ENCODE measurements at places on chromosomes 12 and 14.
A peak's percentile ranks its signal among the peaks of the same experiment; 100 is the strongest.

GRCh38 chr14:92362781-92363235 lies 39.8 kb downstream of the SLC24A4 start:
- DNase-seq, result no peak

GRCh38 chr12:116116650-116117424 lies 160.7 kb downstream of the MED13L start:
- DNase-seq, result no peak

- peak; percentile 72 for DNase-seq
These were observed at the start of gene OAS3 for GRCh38 chr12:112937741-112938719. OAS3 (plus strand) TSS chr12:112938474; CDS start chr12:112938531, 57 bp downstream.

GRCh38 chr14:55382483-55382882 lies 29.1 kb downstream of the ATG14 start:
- no peak for DNase-seq

GRCh38 chr14:78157494-78158437 lies 12.4 kb upstream of the NRXN3 start:
- no peak for DNase-seq

- no peak for DNase-seq
These were observed 260.9 kb downstream of the BMP4 start for GRCh38 chr14:53695692-53696214.

DNA sequence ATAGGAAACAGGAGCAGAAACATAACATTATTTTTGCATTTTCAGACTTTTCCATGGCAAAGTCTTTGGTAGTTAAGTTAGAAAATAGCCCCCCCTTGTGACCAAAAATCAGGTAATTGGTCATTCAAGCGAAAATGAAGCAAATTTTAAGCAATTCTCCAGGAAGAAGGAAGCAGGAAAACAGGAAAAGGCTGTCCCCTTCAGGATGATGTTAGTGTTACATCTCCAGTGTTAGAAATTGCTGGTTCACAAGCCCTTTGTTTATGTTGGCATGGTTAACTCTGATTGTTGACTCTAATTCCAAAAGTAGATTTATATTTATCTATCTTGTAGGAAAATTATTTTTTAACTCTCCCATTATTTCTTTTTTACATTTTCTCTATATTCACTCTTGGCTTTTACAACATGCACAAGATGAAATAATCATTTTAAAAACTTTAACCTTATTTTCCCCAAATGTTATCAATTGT lies 18.8 kb upstream of the GAS2L3 start:
- DNase-seq, result peak; percentile 28

- DNase-seq, result no peak
These were observed 25.8 kb downstream of the SLC39A9 start for GRCh38 chr14:69424149-69424923.

DNA sequence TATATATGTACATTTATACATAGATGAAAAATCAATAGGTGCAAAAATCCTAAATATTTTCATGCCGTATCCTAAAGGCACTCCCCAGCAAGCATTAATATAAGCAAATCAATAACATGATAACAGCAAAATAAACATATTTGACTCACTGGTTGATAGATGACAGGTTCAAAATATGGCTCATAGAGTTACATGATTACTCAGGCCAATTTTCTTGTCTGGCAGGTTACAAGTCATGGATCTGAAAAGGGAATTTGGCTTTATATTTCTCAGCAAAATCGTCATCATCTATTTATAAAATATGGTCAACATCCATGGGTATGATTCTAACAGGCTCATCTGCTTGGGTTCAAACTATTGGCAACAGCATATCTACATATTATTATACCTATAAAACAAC lies 34.9 kb upstream of the SYT1 start:
- DNase-seq, result no peak

- DNase-seq, result no peak
These were observed 324.6 kb downstream of the RAD51B start for GRCh38 chr14:68144051-68144681.

GRCh38 chr14:21169573-21169972 lies 13.7 kb upstream of the OR5AU1 start:
- no peak for DNase-seq

DNA sequence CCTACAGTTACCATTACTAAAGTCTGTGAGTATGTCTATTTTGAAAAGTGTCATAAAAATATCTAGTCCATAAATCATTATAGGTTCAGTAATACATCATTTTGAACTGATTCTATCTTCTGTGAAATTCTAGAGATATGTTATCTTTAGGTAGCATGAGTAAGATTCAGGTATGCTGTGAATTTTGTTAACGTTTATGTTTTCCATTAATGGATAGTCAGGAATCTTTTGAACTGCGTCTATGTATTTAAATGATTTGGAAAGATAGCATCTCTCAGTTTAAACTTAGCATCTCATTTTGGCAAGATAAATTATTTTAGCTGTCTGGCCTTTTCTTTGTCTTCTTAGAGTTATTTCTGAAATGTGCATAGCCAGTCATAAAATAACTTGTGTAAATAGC lies 8.3 kb downstream of the ALG10B start:
- no peak for DNase-seq

- DNase-seq, result no peak
These were observed 4.1 kb upstream of the CYP46A1 start for GRCh38 chr14:99679996-99680395.

GRCh38 chr14:55518391-55518790 lies 61.6 kb upstream of the KTN1 start:
- no peak for DNase-seq

DNA sequence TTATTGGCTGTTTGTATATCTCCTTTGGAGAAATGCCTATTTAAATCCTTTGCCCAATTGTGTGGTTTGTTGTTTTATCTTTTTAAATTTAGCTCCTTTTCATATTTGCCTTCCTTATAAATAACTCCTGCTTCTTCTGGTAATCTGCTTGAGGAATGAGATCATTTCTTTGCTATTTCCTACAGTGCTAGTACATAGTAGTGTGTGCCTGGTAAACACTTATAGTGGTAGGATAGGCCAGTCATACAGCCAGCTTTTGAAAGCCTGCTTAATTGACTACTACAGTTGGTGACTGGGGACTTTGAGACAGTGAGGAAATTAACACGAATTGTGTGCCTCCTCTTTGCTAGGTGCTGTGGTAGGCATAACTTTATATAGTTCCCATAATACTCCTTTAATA lies 68.7 kb downstream of the BORCS5 start:
- DNase-seq, result no peak

DNA sequence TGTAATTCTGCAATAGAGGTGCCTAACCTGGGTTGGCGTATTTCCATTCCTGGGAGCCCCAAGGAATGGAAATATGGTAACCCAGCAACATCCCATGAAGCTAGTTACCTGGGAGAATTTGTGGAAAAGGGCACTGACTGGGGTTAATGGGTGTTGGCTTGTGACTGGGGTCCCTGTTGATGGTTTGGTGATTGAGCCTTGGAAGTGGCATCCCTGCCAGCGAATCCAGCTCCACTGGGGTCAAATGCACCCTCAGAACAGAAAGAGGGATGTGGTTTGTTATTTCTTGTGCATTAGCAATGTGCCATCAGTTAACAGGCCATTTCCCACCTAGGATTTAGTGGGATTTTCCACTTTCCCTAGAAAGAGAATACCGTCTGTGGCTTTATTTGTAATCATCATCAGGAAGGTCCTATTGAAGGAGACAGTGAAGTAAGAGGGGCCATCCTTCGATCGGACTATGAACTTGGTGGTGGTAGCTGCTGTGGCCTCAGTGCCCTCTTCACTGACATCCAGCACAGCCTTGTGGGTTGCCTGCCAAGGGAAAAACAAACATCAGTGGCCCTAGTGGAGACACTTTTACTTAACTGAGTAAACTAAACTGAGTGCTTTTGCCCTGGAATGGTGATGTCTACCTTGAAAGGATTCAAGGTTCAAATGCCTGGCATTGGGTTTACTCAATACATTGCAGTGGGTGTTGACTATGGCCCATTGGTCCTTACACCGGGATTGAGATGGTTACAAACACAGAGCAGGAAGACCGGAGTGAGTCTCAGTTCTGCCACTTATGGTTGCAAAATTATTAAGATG lies 10.4 kb upstream of the SERPINA11 start:
- no peak for DNase-seq

DNA sequence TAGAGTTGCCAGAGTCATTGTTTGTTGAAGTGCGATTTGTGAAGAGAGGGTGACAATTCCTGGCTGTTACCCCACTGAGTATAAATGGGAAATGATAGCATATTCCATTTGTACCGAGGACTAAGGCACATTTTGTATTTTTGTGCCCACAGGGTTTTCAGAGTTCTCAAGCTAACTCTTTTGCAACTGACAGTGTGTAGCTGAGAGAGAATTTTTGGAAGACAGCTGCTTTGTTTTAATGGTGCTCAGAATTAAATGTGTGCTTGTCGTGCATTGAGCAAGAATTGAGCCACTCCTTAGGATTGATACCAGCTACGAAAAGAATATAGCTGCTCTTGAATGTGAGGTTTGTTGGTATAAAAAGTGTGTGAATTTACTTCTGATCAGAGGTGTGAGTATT lies 21.7 kb downstream of the ANKRD13A start:
- no peak for DNase-seq

- DNase-seq, result no peak
These were observed 190.8 kb downstream of the ADAMTS20 start for GRCh38 chr12:43361031-43361710.

DNA sequence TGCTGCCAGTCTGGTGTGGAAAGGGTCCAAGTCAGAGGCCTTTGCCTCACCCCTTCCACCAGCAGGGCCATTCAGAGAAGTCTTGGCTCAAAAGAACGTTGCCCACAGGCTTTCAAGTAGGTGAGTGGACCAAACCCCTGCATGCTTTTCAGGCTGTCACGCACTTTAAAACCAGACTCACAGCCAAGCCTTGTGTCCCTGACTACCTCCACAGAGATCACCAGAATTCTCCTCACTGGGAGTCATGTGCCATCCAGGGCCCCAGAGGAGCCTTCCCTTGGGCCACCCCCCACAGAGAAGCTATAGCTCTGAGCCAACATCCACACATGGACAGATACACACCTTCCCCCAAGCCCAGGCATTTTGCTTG lies 283.1 kb downstream of the DPF3 start:
- DNase-seq, result no peak

- no peak for DNase-seq
These were observed 150.3 kb downstream of the CEP83 start for GRCh38 chr12:94309373-94309772.

- DNase-seq, result no peak
These were observed 29.7 kb downstream of the ZFP36L1 start for GRCh38 chr14:68762953-68763764.

GRCh38 chr12:95335948-95336347 lies 118.3 kb downstream of the VEZT start:
- DNase-seq, result no peak

DNA sequence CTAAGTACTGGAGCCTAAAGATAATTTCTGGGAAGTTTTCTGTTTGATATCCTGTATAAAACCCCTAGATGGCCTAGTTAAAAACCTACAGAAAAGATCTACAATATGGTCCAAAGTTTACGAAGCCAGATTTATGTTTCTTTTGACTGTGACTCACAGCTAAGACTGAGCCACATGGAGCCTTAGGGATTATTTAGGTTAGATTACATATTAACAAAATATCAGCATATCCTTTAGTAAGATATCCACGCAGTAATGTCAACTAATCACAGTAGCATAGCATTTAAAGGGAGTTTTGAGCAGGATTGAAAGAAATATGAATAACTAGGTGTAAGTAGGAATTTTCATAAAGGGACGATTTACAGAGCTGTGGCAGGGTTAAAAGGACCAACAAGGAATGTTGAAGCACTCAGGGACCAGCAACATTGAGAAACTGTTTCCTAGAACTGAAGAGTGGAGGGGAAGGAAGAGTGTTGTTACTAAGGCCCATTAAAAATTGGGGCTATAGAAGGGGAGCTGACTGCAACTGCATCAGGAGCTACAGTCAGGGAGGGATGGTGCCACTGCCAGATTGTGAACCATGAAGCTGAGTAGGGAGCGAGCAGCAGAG lies 155.5 kb downstream of the DACT1 start:
- no peak for DNase-seq

GRCh38 chr14:35395283-35395682 lies 9.3 kb downstream of the NFKBIA start:
- no peak for DNase-seq

DNA sequence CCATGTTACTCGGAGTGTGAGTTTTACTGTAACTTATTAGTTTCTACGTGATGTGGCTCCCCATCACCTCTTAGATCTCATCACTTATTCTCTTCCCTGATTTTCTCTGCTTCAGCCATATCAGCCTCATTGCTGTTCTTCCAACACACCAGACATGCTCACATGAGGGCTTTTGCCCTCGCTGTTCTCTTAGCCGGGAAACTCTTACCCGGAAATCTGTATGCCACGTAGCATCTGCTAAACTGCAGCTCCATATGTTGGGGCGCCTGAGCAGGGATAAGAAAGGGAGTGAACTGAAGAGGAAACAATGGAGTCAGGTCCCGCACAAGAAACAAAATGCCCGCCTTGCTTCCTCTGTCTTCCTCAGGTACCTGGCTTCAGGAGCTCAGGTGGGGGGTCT lies 16.6 kb downstream of the SMUG1 start:
- DNase-seq, result no peak

DNA sequence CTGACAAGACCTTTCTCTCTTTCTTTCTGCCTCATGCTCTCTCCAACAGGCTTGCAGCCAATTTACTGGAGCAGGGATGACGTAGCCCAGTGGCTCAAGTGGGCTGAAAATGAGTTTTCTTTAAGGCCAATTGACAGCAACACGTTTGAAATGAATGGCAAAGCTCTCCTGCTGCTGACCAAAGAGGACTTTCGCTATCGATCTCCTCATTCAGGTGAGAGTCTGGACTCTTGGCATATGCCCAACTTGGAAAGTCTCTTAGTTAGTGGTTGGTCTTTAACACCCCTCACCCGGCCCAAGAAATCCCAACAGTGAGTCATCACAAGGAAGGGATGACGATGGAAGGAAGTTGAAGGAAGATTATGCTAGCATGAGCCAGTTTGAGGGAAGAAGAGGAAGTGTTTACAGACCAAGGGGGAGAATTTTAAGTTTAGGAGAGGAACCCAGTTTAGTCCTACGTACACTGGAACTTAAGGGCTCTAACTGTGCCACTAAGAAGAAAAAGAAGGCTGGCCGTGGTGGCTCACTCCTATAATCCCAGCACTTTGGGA lies 189.7 kb downstream of the ETV6 start:
- DNase-seq, result no peak

GRCh38 chr12:27573972-27574371 lies 50.0 kb downstream of the PPFIBP1 start:
- no peak for DNase-seq

DNA sequence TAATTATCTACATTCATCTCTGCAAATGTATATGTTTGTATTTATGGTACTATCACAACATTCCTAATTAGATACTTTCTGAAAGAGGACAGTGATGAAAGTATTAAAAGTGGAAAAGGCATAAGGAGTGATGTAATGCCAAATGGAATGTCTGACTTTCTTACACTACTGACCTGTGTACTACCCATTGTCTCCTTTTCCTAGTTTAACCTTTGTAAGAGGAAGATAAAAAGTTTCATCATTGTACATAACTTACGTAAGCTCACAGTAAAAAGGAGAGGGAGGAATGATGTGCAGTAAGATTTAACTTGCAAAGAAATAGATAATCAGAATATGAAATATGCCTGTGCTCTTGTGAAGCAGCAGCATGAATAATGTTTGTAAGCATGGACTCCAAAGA lies 55.9 kb downstream of the SOX5 start:
- DNase-seq, result no peak

GRCh38 chr14:64681796-64682710 lies 22.2 kb upstream of the PLEKHG3 start:
- no peak for DNase-seq
